ENCODE measurements at places on chromosomes 4 and X.

DNA sequence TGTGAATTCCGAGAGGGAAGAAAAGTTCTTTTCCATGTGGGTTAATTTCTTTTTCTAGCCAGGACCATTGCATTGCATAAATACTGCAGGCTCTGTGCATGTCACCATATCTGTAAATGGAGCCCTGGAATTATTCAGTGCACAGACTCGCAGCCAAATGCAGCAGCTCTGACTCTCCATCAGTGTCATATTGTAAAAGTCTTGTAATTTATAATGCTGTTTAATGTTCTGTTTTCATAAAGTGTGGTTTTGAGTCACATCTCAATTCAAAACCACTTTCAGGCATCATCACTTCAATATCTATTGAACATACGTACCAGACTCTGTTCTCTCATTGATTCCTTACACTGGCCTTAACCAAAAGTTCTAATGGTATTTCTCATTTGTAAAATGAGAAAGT is 193.9 kb upstream of the RPL34 start:
- no peak for DNase-seq

DNA sequence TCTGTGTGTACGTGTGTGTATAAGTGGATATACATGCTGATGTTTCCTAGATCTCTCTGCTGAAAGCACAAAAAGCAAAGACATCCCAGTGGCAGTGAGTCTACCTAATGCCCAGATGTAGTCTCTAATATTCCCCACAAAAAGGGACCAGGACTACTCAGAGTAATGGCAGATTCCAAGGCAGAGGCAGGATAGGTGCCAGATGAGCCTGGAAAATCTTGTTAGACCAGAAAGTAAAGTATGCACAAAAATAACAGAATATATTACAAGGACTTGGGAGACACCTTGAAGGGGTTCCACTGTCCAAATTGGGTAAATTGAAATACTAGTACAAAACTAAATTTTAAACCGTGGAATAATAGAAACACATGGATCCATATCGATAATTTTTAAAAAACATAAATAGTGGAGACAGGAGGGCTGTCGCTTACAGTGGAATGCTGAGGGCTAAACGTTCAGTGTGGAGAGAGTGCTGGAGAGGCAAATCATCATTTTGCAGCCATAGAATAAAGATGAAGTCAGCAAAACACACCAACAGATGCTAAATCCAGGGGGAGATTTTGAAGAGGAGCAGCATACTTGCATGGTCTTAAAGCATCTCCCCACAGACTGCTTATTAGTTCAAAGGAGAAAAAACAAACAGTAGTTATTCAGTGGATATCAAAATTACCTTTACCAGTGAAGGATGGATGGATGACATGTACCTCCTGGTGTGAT is 123.4 kb upstream of the TSPAN5 start:
- no peak for DNase-seq

DNA sequence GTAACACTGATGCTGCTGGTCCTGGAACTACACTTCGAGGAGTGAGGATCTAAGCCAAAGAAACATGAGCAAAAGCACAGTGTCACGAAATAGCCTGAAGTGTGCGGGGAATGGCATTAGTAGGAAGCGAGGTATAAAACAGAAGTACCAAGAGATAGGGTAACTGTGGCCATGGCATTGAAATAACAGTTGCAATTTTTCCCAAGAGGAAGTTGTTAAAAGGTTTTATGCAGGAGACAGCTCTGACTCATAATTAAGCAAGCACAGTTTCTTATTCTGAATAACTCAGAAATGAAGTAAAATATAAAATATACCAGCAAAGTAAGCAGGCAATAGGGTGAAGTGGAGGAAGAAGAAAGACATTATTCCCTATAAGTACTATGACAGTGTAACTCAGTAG is 90.3 kb upstream of the TMEM150C start:
- no peak for DNase-seq

DNA sequence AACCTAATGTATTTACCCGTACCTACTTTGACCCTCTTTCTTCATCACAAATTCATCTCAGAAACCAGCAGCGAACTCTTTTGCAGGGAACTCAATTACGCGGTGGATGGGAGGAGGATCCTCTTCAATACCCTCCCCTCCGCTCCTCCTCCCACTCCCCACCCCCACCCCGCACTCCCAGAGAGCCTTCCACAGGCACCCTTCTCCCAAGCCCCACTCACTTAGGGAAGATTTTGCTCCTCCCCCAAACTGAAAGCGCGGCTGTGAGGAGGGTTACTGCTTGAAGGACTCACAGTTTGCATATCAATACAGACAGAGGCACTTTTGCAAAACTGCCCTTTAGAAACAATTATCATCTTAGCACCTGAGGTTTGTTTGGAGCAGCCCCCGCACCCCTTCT is 960 bp upstream of the IL1RAPL1 start:
- no peak for DNase-seq

- DNase-seq = peak; percentile 37
Observed at GRCh38 chr4:80183250-80184052, 13.9 kb upstream of the PRDM8 start.

- DNase-seq = peak; percentile 3
Observed at GRCh38 chr4:121950680-121951520, 960 bp downstream of the TRPC3 start.

- no peak for DNase-seq
Observed at GRCh38 chr4:112648263-112649054, 11.5 kb downstream of the LARP7 start.

DNA sequence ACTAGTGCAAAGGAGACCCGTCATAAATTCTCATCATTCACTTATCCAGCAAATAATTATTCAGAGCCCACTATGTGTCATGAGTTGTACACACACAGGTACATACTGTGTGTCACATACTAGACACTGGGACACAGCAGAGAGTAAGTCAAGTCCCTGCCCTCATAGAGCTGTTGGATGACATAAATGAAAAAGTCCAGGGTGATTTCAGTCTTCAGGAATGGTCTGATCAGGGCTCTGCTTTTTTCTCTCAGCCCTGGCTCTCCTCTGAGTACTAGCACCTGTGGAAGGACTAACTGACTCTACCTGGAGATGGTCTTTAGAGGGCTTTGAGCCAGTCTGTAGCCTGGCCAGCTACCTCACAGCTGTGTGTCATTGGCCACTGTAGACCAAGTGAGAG is 198.0 kb upstream of the LEF1 start:
- DNase-seq = no peak

GRCh38 chr4:69717778-69718177 is 42.6 kb downstream of the SULT1B1 start:
- DNase-seq = no peak

DNA sequence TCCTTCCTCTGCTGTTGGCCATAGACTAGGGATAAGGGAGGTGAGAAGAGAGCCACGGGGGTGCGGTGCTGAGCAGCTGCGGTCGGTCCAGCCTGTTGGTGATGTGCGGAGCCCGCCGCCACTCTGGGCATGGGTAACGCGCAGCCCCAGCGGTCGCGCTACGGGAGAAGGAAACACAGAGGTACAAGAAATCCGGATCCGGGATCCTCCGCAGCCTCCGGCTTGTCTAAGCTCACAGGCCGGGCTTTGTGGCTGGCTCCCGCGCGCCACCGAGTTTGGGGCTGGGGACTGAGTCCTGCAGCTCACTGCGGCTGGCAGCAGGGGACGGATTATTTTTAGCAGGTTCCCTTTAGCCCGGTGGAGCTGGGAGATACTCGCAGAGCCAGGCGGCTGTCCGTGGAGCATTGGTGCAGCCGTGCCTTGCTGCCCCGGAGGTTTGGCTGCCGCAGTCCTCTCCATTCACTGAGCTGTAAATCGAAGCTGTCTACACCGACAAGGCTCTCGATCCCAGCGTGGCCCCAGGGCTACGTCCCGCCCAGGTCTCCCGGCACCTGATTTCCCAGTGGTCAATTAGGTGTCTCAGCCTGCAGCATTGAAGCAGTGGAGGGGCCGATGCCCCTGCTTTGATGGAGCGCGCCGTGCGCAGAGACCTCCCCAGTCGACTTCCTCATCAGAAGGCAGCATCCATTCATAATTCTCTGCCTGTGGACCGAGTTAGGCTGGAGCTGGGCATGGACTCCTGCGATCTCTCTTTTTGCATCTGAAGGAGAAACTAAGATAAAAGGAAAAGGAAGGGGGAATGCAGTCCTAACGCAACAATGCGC is 81.9 kb upstream of the SCML1 start:
- no peak for DNase-seq

DNA sequence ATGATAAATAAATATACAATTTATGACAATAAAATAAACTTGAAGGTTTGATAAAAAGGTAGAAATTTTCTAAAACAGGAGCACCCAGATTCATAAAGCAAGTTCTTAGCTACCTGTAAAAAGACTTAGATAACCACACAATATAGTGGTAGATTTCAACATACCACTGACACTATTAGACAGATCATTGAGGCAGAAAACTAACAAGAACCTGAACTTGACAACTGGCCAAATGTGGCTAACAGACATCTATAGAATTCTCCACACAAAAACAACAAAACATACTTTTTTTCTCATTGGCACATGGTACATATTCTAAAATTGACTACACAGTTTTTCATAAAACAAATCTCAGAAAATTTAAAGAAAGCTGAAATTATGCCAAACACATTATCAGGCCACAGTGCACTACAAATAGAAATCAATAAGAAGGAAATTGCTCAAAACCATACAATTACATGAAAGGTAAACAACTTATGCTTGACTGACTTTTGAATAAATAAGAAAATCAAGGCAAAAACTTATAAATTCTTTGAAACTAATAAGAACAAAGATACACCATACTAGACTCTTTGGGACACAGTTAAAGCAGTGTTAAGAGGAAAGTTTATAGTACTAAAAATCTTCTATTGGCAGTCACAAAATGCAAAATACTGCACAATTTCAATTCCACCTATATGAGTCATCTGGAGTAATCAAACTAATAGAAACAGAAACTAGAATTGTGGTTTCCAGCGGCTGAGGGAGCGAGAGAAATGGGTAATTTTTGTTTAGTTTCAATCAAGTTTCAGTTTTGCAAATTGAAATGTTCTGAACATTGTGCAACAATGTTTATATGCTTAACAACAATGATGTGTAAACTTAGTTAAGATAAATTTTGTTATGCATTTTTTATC is 925.6 kb downstream of the SH3BGRL start:
- DNase-seq = no peak

DNA sequence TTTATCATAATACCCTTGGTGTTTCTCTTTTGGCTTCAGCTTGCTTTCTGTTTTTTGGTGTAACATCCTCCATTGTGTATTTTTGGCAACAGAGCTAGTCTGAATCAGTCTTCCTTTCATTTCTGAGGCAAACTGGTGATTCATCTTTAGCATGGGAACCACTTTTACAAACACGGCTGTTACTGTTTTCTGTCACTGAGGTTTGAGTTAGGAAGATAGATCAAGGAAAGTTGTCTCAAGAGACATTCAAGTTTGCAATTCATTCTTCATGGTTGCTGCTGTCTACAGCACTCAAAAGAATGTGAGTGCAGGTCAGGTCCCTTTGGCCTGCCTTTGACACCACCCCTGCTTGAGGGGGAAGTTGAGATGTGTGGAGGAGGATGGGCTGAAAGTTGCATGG is 36.3 kb downstream of the IL21 start:
- DNase-seq = peak; percentile 22

GRCh38 chrX:100435726-100436125 is 25.7 kb upstream of the PCDH19 start:
- DNase-seq = no peak

DNA sequence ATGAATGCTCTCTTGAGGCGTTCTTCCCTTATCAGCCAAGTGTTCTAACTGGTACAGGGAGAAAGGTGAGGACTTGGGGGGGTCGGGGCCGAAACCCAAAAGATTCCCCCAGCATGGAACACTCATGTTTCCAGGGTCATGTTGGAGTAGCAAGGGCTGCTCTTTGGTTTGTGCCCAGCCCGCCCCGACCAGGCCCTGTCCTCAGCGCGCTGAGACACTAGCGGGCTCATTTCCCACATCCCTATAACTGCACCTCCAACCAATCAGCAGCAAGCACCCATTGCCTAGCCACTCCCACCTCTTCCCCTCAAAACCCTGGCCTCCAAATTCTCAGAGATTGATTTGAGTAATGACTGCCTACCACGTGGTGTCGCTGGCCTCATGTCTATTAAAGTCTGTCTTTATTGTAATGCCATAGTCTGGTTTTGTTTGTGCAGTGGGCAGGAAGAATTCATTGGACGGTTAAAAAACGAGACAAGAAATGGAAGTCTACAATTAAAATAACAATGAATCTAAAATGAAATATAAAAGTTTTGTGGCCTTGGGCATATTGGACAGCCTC is 1928.4 kb downstream of the STIM2 start:
- DNase-seq = no peak

DNA sequence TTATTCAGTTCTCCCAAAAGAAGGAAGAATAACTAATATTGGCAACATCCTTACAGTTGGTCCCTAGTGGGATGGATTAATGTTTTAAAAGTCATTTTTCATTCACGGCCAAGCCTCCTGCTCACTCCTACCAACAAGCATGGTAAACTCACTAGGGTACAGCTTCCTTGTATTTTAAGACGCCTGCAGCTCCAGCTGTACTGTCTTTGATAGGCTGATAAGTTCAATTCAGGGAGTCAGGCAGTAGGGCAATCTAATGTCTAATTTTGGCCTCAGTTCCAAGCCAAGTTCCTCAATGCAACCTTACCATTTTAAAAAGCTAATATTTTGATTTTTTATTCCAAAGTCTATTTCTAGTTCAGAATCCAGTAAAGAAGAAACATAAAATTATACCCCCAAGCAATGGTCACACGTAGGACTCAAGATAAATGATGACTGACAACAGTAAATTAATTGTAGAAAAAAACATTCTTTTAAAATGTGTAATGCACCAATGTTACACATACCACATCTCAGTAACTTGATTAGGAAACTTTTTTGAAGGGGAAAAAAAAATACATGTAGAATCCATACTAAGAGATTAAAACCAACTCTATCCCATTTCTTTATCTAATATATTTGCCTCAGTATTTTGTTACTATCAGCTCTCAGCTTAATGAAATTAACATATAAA is 9.3 kb downstream of the LCORL start:
- no peak for DNase-seq

- DNase-seq = no peak
Observed at GRCh38 chr4:46839128-46839527, 69.9 kb downstream of the COX7B2 start.

GRCh38 chr4:20203508-20203907 is 48.2 kb upstream of the SLIT2 start:
- DNase-seq = no peak

- no peak for DNase-seq
Observed at GRCh38 chr4:100970414-100970813, 376.9 kb downstream of the PPP3CA start.

GRCh38 chrX:39779952-39780783 is 317.6 kb downstream of the BCOR start:
- DNase-seq = no peak

All from CD4-positive, alpha-beta T cell treated with Interleukin-6 at 100 ng/mL for 8 hours (primary cell).